ENCODE measurements at places on chromosomes 4 and X. TPM values are rescaled to one million over a fixed set of nuclear protein-coding genes. Genes with fewer than 3 reads are reported as not detected.

GRCh38 chrX:20427173-20427770 lies 160.6 kb upstream of the RPS6KA3 start:
- no peaks in the 10 kb centered on the region for H3K36me3 ChIP-seq
- no peak overlapping the region for H3K4me3 ChIP-seq
- no peak for DNase-seq
- no peaks in the 10 kb centered on the region for H3K4me1 ChIP-seq

DNA sequence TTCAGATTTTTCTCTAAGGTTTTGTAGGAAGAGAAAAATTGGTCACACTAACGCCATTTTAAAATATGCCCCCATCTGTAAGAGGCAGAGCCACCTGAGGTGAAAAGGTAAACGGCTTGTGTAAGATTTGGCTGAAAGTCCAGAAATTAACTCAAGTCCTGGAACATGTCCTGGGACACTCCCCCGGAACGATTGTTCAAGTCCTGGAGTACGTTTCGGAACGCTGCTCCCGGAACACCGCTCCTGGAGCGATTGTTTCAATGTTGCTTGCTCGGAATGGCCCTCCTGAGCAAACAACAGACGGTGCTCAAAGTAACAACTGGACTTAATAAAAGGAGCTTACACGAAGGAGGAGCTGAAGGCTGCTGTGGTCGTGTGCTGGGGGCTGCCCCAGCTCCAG lies 796.5 kb upstream of the SLIT2 start:
- no peaks in the 10 kb centered on the region for H3K27me3 ChIP-seq
- H3K27ac ChIP-seq: no peak overlapping the region
- no peaks in the 10 kb centered on the region for H3K36me3 ChIP-seq
- H3K4me1 ChIP-seq: no peaks in the 10 kb centered on the region
- no peak overlapping the region for H3K4me3 ChIP-seq

DNA sequence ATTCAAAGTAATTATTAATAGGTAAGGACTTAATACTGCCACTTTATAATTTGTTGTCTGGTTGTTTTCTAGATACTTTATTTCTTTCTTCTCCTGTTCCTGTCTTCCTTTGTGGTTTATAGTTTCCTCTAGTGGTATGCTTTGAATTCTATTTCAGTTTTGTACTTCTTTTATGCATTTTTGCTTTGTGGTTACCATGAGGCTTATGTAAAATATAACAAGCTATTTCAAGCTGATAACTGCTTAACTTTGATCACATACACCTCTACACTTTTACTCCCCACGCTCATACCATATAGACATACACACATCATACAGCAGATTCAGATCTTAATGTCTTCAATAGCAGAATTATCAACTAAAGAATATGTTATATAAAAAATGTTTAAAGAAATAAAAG lies 192.3 kb downstream of the SCFD2 start:
- no peaks in the 10 kb centered on the region for H3K27me3 ChIP-seq
- DNase-seq: no peak
- no peak overlapping the region for H3K27ac ChIP-seq
- H3K4me3 ChIP-seq: no peak overlapping the region
- no peaks in the 10 kb centered on the region for H3K4me1 ChIP-seq

GRCh38 chrX:39261446-39262147 lies 460.3 kb downstream of the MID1IP1 start:
- DNase-seq: no peak
- no peaks in the 10 kb centered on the region for H3K36me3 ChIP-seq
- no peak overlapping the region for H3K4me3 ChIP-seq
- H3K27me3 ChIP-seq: no peaks in the 10 kb centered on the region

- H3K27me3 ChIP-seq: no peaks in the 10 kb centered on the region
- H3K27ac ChIP-seq: no peak overlapping the region
- H3K4me1 ChIP-seq: no peaks in the 10 kb centered on the region
- H3K4me3 ChIP-seq: no peak overlapping the region
Observed at GRCh38 chr4:164904941-164905340, 28.0 kb downstream of the APELA start.

DNA sequence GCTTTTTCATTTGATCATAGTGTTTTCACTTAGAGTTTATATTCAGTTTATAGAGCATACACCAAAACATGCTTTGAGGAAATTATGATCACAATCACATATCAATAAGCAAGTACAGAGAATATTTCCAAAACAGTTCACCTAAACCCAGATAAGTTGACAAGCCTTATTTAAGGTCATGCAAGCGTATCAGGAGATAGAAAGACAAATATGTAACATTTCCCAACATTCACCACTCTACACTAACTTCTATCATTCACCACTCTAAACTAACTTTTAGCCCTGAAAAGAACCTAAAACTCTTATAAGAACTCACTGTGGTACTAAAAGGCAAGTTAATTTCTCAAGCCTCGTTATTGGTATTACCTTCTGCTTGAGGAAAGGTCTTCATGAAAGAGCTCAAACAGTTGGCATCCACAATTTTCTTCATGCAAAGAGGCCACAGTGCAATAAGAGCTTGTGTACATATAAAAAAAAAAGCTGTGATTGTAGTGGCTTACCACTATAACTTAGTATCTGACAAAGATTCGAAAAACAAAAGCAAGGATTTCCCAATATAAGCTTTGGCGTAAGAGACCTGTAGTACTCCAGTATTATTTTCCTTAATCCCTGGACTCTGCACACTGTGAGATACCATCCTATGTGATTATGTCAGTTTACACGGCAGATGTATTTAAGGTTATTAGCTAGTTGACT lies 903.3 kb downstream of the STIM2 start:
- H3K36me3 ChIP-seq: no peaks in the 10 kb centered on the region
- no peak for DNase-seq
- H3K4me1 ChIP-seq: no peaks in the 10 kb centered on the region
- no peak overlapping the region for H3K4me3 ChIP-seq
- no peak overlapping the region for H3K27ac ChIP-seq

The BANK1 gene
- total RNA-seq: 13.2 TPM
